NCI-H2107 (cell line): ENCODE measurements at places on chromosomes 5 and 9.

DNA sequence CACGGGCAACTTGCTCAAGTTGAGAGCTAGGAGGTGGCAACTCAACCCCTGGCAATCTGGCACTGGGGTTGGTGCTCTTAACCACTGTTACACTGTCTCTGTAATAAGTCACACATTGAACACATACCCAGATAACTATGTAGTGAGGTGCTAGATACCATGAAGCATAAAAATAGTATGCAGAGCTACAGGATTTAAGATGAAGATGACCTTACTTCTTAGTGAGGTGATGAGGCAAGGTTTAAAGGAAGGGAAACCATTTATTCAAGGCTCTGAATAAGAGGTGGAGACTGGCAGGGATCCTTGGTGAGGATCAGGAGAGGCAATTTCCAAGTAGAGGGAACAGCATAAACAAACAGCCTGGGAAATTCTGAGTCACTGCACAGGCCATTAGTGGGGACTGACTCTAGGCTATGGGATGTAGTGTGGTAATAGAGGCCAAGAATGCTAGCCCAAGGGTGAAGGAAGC is 67.6 kb upstream of the NR3C1 start:
- no peak for DNase-seq

GRCh38 chr5:123209502-123210027 is 120.5 kb downstream of the PRDM6 start:
- no peak for DNase-seq

DNA sequence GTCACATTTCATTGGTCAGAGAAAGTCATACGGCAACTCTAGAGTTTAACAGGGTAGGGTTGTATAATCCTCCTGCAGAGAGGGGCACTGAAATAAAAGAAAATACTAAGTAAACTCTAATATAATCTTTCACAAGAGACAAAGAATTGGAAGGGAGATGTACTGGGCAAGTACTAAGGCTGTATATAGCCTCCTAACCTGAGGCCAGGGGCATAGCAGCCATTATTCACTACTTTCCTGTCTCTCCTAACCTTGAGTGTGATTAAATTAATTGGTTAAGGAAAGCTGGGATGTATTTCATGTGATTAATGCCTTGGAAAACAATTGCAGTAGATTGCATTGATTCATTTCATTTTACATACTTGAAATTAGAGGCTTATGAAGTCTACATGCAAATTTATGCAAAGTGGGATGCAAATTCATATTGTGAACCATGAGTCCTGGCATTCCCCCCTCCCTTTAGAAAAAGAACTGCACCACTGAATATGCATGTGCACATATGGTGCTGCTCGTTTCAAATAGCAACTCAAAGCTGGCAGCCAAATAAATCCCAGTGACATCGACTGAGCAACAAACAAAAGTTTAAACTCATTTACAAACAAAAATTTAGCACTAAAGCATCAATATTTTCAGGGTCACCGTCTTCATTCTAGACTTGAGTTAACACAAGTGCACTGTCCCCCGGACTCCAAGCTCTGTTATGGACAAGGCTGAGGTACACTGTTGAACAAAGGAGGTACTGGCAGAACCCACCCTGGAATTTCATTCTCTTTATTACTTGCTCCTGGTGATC is 70.0 kb downstream of the DMAC1 start:
- DNase-seq: no peak

- no peak for DNase-seq
Measured at GRCh38 chr9:20693068-20693467, 9.0 kb downstream of the FOCAD start.

DNA sequence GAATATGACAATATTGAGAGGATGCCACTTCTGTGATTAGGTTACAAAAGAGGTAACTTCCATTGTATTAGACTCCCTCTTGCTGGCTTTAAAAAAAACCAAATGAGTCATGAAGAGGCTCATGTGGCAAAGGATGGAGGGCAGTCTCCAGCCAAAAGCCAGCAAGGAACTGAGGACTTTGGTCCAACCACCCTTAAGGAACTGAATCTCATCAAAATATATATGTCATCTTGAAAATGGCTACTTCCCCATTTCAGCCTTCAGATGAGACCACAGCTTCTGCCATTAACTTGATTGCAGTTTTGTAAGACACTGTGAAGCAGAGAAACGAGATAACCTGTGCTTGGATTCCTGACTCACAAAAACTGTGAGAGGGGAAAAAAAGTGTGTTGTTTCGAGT is 15.5 kb upstream of the TRIM32 start:
- no peak for DNase-seq

GRCh38 chr5:113122053-113122452 is 145.5 kb downstream of the DCP2 start:
- DNase-seq: no peak

DNA sequence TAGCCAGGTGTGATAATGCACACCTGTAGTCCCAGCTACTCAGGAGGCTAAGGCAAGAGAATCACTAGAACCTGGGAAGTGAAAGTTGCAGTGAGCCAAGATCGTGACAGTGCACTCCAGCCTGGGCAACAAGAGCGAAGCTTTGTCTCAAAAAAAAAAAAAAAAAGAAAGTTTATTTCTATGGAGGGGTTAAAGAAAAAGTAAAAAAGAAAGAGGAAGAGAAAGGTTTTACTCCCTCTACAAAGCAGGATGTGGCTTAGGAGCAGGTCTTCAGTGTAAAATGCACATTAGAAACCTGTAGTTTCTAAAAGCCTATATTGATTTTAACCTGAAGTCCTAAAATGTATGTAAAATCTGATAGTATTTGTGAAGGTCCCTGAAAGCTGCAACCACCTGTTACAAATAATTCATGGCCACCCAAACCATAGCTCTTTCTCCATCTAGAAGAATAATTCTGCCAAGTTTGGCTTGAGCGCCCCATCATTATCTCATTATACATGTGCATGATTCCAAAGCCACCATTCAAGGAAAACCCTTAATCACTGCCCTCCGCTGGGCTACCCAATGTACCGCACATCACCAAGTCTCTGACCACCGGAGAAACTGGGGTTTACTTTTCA is 3.4 kb downstream of the FNBP1 start:
- no peak for DNase-seq

DNA sequence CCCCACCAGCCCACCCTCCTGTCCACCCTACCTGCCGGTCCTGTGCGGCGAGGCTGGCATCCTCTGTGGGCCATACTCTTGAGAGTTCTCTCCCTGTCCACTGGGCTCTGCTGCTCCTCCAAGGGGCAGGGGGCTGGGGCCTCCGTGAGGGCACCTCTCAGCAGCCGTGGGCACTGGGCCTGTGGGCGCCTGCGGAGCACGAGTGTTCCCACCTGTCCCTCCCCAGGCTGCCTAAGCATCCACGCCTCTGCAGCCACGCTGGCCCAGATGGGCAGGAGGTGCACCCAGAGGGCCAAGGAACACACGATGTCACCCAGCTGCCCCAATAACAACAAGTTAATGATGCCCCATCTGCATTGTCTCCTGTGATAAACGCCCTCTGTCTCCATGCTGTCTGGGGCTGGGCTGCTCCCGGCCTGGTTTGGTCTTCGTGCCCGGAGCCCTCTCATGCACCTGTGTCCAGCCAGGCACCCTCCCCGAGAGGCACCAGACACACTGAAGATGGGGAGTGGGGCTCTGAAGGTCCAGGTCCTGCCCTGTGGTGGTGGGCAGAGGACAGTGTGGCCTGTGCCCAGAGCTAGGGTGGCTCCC is 114.5 kb downstream of the RXRA start:
- no peak for DNase-seq

GRCh38 chr9:76580188-76580587 is 121.2 kb downstream of the GCNT1 start:
- no peak for DNase-seq

GRCh38 chr5:151023047-151023615 is 2.7 kb downstream of the GPX3 start:
- DNase-seq: no peak

DNA sequence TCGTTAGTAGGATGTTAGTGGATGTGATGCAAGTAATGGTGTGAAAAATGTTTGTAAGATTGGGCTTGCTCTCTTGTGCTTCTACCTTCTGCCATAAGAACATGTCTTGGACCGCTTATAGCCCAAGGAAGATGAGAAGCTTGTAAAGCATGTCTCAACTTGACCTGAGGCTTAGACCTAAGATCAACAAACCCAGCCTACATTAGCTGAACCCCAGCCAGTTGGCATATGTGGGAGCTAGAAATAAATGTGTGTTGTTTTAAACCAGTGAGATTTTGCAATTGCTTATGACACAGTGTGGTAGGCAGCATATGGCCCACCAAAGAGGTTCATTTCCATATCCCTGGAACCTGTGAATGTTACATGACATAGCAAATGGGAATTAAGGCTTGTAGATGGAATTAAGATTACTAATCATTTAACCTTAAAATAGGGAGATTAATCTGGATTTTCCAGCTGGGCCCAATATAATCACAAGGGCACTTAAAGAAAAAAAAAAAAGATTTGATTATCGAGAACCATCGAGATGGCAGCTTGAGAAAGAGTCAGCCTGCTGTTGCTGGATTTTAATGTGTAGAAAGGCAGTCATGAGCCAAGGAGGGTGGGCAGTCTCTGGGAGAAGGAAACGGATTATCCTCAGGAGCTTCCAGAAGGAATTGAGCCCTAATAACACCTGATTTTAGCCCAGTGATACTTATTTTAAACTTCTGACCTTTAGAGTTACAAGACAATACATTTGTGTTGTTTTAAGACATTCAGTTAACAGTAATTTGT is 27.3 kb upstream of the EDIL3 start:
- no peak for DNase-seq

GRCh38 chr9:15268317-15268716 is 38.7 kb downstream of the TTC39B start:
- DNase-seq: no peak
